Left colon (tissue), 2 donors: ENCODE measurements at places on chromosomes 2 and 18. TPM values are rescaled to one million over a fixed set of nuclear protein-coding genes. Genes with fewer than 3 reads are reported as not detected.

DNA sequence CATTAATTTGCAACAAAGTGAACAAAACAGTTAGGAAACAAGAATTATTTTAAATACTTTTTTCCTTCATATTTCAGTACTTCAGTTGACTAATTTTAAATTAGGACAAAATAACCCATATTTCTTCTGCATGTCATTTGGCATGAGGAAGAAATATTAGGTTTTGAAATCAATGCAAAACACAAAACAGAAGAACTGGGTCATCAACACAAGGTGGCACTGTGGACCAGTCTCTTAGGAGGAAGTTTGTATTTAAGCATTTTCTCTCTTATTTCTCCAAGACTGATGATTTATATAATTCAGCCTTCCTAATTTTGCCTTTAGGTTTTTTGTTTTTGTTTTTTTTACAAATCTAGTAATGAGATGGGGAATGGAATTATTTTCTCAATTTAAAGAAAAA is 352.8 kb upstream of the KCNH7 start:
- no peak for DNase-seq

The SLC8A1 gene
- total RNA-seq = 3.1 TPM

- DNase-seq = no peak
Observed at GRCh38 chr2:40321822-40322221, 130.1 kb downstream of the SLC8A1 start.

The NPPC gene
- not detected for total RNA-seq

The QPCT gene
- 7.9 TPM for total RNA-seq

- DNase-seq = no peak
Observed at GRCh38 chr18:63298400-63299365, 20.9 kb downstream of the BCL2 start.

DNA sequence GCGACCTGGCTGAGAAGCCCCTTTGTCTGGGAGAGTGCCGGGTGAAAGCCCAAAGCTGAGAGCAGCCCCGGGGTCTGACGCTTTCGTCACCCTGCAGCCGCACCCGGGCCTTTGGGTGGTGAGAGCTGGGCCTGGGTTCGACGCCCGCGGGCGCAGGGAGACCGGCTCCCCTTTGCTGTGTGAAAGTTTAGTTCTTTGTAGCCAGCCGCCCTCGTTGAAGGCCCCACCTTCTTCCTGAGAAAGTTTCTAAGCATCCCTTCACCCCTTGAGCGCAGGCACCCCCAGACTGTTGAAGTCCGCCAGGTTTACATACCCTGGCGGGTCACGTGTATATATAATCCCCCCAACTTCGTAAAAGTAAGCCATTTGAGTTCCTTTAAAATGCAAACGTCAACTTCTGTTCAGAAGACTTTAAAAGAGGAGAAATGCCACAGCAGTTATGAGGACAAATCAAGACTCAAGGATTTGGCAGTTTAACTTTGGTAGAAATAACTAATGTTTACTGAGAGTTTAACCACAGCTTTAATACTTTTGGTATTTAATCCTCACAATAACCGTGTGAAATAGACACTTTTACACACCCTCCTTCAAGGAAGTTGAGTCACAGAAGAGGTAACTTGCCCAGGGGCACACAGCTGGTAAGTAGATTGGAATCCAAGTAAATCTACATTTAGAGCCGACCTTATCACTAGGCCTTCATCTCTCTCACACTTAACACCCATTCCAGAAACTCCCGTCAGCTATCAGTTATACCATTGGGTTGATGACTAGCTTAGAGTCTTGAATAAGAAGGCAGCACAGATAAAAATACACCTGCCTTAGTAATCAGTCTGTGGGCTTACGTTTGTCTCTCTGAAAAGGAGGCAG is 1.1 kb upstream of the MBOAT2 start:
- no peak for DNase-seq
